ENCODE measurements at places on chromosomes 6 and 20. TPM values are rescaled to one million over a fixed set of nuclear protein-coding genes. Genes with fewer than 3 reads are reported as not detected.

The CALHM4 gene
- total RNA-seq = not detected

The DCDC2 gene
- 1.9 TPM for total RNA-seq

The ZC2HC1B gene
- total RNA-seq = not detected

The CTAGE9 gene
- total RNA-seq = not detected

The ZBTB12 gene
- 2.9 TPM for total RNA-seq

All from A549 treated with AZD2906 at 1 μM for 4 hours (cell line).